Activated T-cell treated with anti-CD3 and anti-CD28 coated beads, Interleukin-2, amount 50 U/mL, for 24 hours (primary cell): ENCODE measurements at places on chromosomes 12 and 14.

- H3K36me3 ChIP-seq: no peaks in the 10 kb centered on the region
- no peak overlapping the region for H3K4me3 ChIP-seq
- H3K27ac ChIP-seq: no peak overlapping the region
- no peaks in the 10 kb centered on the region for H3K4me1 ChIP-seq
Measured at GRCh38 chr12:81077329-81077685, 572 bp upstream of the ACSS3 start.

DNA sequence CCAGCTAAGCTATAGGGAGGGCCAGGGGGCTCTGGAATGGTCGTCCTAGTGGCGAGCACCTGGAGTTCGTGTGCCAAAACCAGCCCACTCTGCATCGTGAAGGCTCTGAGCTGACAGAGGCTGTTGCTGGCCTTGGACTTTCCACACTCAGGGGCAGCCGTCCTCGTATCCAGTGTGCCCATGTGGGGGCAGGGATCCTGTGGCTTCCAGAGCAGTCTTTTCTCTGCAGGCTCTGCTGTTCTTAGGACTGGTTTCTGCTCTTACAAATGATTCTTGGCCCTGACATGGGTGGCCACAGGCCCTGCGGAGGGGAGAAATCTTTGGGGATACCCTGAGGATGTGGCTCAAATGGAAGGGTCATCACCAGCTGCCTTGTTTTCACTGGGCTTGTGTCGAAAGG lies 177.4 kb upstream of the FKBP4 start:
- no peak overlapping the region for H3K27ac ChIP-seq
- peaks cover 53% of the 10 kb centered on the region for H3K27me3 ChIP-seq
- H3K4me3 ChIP-seq: no peak overlapping the region
- H3K4me1 ChIP-seq: peaks cover 22% of the 10 kb centered on the region

DNA sequence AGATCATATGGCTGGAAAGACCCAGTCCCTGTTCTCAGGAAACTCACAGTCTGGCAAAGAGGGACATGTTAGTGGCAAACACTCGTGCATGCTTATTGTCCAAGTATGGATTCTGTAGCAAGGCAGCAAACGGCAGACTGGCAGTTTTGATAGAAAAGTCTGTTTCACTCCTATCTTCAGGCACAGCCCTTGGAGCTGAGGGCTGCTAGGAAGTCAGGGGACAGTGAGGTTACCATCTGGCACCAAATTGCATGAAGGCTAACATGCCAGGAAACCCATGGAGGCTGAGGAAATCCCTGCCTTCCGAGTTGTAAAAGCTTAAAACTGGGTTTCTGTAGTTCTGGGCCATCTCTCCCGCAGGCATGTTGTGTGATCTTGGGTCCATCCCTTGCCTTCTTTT lies 32.9 kb downstream of the CALM1 start:
- no peaks in the 10 kb centered on the region for H3K4me1 ChIP-seq
- no peaks in the 10 kb centered on the region for H3K36me3 ChIP-seq
- no peak overlapping the region for H3K4me3 ChIP-seq
- no peak overlapping the region for H3K27ac ChIP-seq
- no peak for DNase-seq

GRCh38 chr12:69888901-69889300 lies 63.9 kb downstream of the MYRFL start:
- H3K27me3 ChIP-seq: peaks cover 5% of the 10 kb centered on the region
- no peaks in the 10 kb centered on the region for H3K4me1 ChIP-seq
- H3K4me3 ChIP-seq: no peak overlapping the region
- H3K27ac ChIP-seq: no peak overlapping the region
- H3K36me3 ChIP-seq: no peaks in the 10 kb centered on the region

DNA sequence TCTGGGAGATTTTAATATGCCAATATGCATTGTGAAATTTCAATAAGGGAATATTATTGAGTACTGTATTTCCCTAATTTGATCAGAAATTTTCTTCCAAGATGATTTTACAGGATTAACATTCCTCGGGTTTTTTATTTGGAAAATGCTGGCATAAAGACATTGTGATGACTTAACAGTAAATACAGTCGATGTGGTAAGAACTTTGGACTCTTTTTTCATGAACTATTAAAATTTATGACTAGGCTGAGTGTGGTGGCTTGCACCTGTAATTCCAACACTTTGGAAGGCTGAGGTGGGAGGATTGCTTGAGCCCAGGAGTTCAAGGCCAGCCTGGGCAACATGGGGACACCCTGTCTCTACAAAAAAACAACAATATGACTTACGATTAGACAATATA lies 197.1 kb upstream of the RASSF8 start:
- H3K4me3 ChIP-seq: no peak overlapping the region
- H3K27me3 ChIP-seq: no peaks in the 10 kb centered on the region
- H3K4me1 ChIP-seq: no peaks in the 10 kb centered on the region

- no peaks in the 10 kb centered on the region for H3K27me3 ChIP-seq
- H3K36me3 ChIP-seq: peaks cover 27% of the 10 kb centered on the region
- no peak overlapping the region for H3K27ac ChIP-seq
- no peak overlapping the region for H3K4me3 ChIP-seq
Measured at GRCh38 chr12:69523433-69524330, 53.5 kb downstream of the FRS2 start.

- DNase-seq: no peak
- H3K27me3 ChIP-seq: no peaks in the 10 kb centered on the region
- no peak overlapping the region for H3K27ac ChIP-seq
- H3K4me3 ChIP-seq: no peak overlapping the region
Measured at GRCh38 chr12:126454581-126454980, 1389.3 kb downstream of the AACS start.

- no peaks in the 10 kb centered on the region for H3K36me3 ChIP-seq
- no peak overlapping the region for H3K4me3 ChIP-seq
- DNase-seq: no peak
- H3K27ac ChIP-seq: no peak overlapping the region
- H3K27me3 ChIP-seq: no peaks in the 10 kb centered on the region
Measured at GRCh38 chr12:25526778-25527177, 26.3 kb downstream of the LMNTD1 start.

DNA sequence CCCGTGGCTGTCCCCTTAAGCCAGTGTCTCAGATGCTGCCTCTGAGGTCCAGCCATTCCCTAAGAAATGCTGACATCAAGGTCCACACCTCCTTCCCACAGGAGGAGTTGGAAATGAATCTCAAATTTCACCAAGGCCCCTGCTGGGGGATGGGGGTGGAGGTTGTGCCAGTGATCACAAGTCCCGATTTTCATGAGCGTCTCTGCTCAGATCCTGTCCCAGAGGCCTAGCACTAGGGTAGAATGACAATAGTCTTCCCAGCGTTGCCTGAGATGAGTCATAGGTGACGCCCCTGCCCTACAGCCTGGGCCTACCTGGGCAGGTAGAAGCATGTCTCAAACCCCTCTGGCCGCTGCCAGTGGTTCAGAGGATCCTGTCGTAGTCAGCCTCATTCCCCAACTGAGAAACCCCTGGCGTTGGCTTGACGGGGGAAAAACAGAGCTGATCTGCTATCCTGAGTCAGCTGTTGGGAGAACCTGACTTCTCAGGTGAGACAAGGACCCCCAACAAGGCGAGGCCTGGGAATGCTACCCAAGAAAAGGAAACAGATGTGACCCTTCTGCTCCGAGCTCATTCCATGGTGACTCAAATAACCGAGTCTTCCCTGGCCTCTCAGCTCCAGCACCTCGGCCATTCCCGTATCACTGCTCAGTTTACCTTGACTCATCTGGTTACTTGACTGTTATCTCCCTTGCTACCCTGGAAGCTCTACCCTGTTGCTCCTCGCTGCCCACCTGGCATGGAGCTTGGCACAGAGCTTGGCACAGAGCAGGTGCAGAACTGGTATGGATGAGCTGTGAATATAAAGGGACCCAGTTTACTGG lies 21.8 kb upstream of the SPPL3 start:
- no peak overlapping the region for H3K4me3 ChIP-seq
- no peaks in the 10 kb centered on the region for H3K36me3 ChIP-seq
- H3K27ac ChIP-seq: no peak overlapping the region
- no peaks in the 10 kb centered on the region for H3K27me3 ChIP-seq

GRCh38 chr14:85205875-85206274 lies 324.1 kb upstream of the FLRT2 start:
- H3K4me1 ChIP-seq: no peaks in the 10 kb centered on the region
- no peaks in the 10 kb centered on the region for H3K27me3 ChIP-seq
- H3K27ac ChIP-seq: no peak overlapping the region
- no peaks in the 10 kb centered on the region for H3K36me3 ChIP-seq

DNA sequence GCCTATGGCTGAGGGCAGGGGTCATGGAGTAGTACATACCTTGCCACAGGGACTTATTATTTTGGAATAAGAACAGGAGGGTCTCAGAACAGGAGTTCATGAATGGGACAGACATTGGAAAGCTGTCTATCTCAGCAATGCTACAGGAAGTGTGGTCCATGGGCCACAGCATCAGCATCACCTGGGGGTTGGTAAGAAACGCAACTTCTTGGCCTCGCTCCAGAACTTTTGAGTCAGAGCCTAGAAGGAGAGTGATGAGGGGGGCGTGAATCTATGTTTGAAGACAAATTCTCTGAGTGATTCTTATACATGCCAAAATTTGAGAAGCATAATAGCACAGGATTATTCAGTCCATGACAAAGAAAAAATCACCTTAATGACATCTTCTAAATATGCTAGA lies 156.6 kb downstream of the RPAP3 start:
- no peak overlapping the region for H3K27ac ChIP-seq
- H3K4me1 ChIP-seq: peaks cover 11% of the 10 kb centered on the region
- no peak overlapping the region for H3K4me3 ChIP-seq

DNA sequence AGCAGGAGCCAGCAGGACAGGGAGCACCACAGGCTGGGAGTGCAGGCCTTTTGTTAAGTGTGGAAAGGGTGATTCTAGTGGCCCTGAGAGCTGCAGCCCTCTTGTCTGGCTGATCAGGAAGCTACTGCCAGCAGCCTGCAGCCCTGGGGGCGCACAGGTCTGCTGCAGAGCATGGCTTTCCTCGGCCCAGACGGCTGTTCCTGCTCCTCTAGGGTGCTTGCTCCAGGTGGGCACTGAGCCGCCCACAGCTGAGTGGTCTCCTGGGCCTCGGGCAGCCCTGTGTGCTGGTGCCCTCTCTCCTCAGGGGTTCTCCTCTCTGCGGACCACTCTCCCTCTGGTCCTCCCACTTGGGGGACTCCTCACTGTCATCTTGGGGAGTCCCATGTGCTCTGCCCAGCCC lies 18.9 kb downstream of the CCDC88C start:
- H3K4me3 ChIP-seq: peak overlapping the region; percentile 99
- peaks cover 95% of the 10 kb centered on the region for H3K4me1 ChIP-seq
- no peak for DNase-seq
- H3K27me3 ChIP-seq: no peaks in the 10 kb centered on the region

GRCh38 chr14:74019408-74020137 lies 424 bp downstream of the BBOF1 start:
- H3K4me1 ChIP-seq: peaks cover 14% of the 10 kb centered on the region
- no peaks in the 10 kb centered on the region for H3K27me3 ChIP-seq
- peaks cover 9% of the 10 kb centered on the region for H3K36me3 ChIP-seq
- H3K27ac ChIP-seq: peak overlapping the region; percentile 95
- H3K4me3 ChIP-seq: peak overlapping the region; percentile 89

DNA sequence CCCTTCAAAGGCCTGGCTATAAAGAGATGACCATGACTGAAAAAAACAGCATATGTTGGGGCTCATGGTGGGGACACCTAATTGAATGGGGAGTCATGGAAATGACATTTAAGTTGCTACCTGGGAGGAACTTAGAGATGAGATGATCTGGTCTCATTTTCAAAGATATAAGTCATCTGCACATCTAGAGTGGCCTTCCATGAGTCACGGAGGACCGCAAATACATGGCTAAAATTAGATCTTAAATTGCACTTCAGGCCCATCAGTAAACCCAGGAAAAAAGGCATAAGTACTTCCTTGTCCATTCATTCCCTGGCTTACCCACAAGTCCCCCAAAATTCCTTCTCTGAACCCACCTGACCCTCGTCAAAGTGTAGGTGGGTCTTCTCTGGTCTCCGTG lies 53.4 kb downstream of the SPTB start:
- no peaks in the 10 kb centered on the region for H3K36me3 ChIP-seq
- H3K4me3 ChIP-seq: no peak overlapping the region
- H3K27ac ChIP-seq: no peak overlapping the region
- peaks cover 10% of the 10 kb centered on the region for H3K27me3 ChIP-seq
